Activated T-helper 9 cell treated with anti-CD3 and anti-CD28 coated beads, Interleukin-2, amount 50 U/mL, for 16 hours (primary cell): ENCODE measurements at places on chromosomes 4 and X.

DNA sequence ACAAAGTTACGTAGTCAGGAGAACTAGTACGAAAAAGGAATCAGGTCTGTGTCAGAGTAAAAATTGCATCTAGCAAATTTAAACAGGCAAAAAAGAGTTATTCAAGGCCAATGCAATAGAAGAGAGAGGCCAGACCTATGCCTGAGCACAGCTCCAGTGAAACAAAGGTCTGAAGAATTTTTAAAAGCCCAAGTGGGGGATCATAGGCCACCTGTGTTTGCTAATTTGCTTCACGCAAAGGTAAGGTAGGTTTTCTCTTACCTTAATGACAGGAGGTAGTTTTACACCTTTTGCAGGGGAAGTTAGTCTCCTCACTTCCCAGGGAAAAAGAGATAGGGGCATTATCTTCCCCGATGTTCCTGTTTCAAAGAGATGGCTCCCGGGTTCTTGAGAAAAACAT is 448.6 kb upstream of the TECRL start:
- DNase-seq: no peak

DNA sequence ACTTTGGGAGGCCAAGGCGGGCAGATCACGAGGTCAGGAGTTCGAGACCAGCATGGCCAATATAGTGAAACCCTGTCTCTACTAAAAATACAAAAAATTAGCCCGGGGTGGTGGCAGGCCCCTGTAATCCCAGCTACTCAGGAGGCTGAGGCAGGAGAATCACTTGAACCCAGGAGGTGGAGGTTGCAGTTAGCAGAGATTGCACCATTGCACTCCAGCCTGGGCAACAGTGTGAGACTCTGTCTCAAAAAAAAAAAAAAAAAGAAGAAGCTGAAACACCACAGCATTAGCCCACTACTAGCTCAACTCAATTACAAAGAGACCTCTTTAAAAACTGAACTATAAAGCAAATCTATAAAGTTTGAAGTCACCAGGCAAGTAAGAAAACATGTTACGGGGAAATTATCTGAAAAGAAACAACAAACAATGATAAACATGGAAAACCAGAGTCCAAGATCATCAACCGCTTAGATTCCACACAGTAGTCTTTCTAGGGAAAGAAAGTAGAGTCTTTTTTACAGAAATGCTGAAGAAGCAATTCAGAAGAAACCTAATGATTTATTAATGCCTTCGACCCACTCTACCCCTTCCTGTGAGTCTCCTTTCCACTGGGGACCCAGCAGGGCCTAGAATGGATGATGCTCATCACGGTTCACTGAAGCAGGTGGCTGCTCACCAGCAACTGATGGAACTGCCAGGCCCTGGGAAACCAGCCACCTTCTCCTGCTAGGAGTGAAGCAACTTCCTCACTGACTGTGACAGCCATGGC is 6.6 kb downstream of the SAT1 start:
- DNase-seq: no peak

DNA sequence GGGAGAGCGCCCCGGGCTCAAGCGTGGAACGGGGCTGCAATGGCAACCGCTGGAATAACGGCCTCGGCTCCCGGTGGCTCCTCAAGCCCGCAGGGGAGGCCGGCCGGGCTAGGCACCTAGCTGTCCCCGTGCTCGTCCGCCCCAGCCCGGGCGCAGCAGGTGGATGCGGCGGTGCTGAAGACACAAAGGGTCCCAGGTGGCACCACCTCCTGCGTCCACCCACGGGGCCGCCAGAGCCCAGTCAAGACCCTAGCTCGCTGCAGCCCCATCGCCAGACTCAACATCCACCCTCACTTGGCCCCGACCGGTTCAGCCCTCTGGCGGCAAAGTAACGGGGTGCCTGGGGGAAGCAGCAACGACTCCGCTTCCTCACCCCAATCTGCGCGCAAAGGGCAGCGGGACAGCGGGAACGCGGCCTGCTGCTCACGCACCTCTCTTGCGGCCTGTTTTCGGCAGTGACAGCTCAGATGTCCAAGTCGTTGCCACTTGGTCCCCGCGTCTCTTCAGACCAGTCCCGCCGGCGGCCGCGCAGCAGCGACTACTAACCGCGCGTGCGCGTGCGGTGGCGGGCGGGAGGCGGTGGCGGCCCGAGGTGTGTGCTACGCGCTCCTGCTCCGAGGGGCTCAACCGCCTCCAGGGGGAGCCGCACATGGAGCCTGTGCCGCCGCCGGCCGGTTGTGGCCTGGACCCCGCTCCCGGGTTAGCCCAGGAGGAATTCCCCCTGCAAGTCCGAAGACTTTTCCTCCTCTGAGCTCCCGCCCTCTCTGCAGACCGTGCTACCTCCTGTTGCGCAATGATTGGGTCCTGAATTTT is at the start of gene CLGN:
TSS of gene CLGN (minus strand) at position 543 of the 813 bp plus-strand sequence. CDS start 14,570 bp downstream, outside the sequence.
- DNase-seq: peak; percentile 3

GRCh38 chr4:111693758-111694157 is 451.5 kb upstream of the FAM241A start:
- DNase-seq: no peak

GRCh38 chrX:140510895-140511295 is 6.0 kb upstream of the SOX3 start:
- DNase-seq: no peak

GRCh38 chr4:8507196-8507570 is 66.6 kb downstream of the TRMT44 start:
- no peak for DNase-seq

DNA sequence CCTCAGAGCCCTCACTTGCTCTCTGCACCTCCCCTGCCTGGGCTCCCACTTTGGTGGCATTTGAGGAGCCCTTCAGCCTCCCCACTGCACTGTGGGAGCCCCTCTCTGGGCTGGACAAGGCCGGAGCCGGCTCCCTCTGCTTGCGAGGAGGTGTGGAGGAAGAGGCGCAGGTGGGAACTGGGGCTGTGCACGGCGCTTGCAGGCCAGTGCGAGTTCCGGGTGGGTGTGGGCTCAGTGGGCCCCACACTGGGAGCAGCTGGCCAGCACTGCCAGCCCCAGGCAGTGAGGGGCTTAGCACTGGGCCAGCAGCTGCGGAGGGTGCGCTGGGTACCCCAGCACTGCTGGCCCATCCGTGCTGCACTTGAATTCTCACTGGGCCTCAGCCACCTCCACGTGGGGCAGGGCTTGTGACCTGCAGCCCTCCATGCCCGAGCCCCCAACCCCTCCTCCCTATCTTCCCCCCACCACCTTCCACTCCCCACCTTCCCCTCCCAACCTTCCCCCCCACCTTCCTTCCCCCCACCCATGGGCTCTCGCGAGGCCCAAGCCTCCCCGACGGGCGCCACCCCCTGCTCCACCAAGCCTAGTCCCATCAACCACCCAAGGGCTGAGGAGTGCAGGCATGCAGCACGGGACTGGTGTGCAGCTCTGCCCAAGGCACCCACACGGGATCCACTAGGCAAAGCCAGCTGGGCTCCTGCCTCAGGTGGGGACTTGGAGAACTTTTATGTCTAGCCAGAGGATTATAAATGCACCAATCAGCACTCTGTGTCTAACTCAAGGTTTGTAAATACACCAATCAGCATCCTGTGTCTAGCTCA is 113.5 kb upstream of the BEND4 start:
- DNase-seq: no peak

DNA sequence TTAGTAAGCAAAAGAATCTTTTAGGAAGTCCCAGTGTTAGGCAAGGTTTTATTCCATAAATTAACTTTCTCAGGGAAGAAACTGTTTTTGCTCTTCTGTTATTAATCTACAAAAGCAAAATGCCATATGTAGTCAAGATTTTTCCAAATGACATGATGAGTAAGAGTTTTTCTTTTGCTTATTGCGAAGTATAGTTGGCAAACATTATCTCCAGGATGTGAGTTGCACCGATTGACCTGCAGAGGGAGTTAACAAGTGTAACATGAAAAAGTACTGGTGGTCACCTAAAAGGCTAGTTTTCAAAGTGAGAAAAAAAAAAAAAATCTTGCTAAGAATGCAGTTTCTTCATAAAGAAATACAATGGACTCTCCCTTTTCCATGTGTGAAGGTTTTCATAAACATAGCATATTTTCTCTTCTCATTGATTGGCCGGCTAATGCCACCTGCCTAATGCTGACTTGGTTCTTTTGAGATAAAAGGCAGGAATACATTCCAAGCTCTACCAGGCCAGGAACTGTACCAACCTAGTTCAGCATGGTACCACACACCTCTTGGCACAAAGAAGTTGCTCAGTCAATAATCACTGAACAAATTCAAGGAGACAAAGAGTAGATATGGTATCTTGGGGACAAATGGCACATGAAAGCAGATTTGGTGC is 100.2 kb downstream of the LNX1 start:
- DNase-seq: no peak

DNA sequence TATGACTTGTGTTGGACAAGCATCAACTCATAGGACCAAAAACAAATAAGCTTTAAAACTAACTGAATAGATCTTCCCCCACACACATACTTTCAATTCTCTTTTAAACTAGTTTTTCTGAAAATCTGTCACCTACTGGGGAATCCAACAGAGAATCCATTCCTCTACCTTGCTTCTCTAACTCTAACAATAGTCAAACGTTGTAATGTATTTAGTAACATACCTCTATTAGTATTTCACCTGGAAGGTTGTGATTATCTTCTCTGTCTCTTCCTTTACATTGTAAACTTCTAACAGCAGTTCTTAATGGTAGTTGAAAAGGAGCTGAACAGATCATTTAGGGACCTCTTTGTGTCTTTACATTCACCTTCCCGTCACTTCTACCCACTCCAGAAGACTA is 337.1 kb upstream of the FAM241A start:
- DNase-seq: no peak

- DNase-seq: no peak
Measured at GRCh38 chr4:56622176-56622575, 58.9 kb downstream of the HOPX start.

DNA sequence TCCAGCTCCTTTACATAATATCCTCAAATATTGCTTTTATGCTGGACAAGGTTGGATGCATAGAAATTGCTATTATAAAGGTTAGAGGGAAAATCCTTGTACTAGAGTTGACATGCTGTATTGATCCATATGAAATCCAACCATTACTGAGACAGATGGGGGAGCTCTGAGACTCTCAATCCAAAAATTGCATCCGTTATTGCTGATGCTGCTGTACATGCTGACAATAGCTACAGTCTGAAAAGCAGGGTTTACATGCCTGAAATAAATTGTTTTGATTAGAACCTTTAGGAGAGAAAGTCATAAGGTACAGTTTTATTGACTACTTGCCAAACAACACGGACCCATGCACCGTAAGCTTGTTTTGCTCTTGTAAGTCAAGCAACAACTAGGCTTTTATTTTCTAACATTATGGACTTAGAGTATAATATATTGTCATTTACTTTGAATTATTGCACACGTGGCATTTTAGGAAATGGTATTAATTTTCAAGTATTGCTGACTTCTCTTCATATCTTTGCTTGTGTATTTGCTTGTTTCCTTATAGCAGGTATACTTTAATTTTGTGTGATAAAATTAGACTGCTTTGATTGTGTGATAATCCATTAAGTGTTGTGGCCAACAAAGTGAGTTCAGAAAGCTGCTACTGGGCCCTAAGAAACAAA is 1365.2 kb downstream of the STIM2 start:
- no peak for DNase-seq

GRCh38 chrX:38935561-38935960 is 134.3 kb downstream of the MID1IP1 start:
- no peak for DNase-seq

DNA sequence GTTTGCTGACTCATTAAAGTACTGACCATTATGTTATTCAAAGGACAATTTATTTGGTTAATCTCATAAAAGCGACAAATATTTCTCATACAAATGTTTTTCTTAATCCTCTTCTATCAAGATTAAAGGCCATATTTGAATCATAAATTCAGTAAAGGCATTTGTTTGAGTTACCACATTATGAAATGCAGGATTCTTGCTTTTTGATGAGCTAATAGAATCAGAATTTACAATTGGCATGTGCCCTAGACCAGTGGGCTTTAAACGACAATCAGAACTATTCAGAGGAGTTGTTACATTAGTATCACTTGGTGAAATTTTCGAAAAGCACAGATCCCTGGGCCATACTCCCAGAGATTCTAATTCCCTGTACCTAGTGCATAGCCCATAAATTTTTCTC is 55.3 kb downstream of the KLHL4 start:
- no peak for DNase-seq

- DNase-seq: no peak
Measured at GRCh38 chr4:65021737-65022136, 612.5 kb upstream of the TECRL start.

GRCh38 chr4:1490654-1491327 is 84.5 kb upstream of the NKX1-1 start:
- DNase-seq: no peak

DNA sequence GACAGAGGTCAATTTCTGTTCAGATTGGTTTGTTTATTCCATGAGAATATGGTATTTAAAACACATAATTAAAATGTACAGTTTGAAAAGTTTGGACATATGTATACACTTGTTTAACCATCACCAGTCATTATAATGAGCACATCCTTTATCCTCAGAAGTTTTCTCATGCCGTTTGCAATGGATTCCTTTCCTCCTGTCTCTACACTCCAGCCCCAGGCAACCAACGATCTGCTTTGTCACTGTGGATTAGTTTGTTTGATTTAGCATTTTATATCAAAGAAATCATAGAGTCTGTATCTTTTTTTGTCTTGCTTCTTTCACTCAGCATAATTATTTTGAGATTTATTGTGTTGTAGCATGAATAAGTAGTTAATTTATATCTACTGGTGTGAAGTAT is 243.0 kb upstream of the TRAM1L1 start:
- DNase-seq: no peak

- no peak for DNase-seq
Measured at GRCh38 chr4:75169427-75169826, 236.5 kb downstream of the PARM1 start.

DNA sequence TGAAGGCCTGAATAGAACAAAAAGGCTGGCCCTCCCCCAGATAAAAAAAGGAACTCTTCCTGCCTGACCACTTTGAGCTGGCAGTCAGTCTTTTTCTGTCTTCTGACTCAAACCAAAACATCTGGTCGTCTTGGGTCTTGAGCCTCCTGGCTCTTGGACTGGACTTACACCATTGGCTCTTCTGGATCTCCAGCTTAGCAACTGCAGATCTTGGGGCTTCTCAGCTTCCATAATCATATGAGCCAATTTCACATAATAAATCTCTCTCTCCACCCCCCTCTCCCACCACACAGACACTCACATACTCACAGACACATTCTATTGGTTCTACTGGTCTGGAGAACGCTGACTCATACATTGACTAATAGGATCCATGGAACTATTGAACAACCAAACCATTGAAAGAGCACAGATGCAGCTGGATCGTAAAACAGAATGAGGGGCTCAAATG is 15.6 kb upstream of the CWH43 start:
- no peak for DNase-seq
